ENCODE measurements at places on chromosomes 2 and 18.
A peak's percentile ranks its signal among the peaks of the same experiment; 100 is the strongest.

DNA sequence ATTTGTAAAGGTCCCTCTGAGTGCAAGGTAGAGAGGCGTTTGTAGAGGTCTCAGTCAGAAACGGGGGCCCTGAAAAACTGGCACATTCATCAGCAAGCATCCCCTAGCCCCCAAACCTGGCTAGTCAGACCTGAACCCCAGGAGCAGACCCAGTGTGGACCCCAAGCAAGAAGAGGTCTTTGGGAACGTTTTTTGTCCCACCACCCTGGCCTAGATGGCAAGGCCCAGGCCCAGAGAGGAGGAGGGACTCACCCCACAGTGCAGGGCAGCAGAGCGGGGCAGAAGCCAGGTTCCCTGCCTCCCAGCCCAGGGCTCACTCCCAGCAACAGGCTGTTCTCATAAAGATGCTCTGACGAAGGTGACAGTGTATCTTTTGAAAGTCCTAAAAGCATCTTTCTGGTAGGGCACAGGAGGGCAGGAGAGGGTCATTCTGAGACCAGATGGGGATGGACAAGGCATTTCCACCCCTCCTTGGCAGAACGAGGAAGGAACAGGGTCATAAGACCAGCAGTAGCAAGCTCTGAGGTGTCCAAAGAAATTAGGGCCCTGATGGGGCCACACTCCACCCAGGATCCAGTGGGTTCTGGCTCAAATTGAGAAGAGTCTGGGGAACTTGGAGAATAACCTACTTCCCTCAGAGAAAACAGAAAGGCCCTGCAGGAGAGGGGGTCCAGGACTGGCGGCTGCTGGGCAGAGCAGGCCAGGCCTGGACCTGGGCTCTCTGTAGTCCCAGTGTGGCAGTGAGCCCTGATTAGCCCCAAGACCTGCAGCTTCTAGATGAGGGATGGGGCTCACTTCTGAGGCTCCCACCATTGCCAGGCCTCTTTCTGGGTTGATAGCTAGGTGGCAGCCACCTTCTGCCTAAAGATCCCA lies 18.2 kb downstream of the ADRA2B start:
- DNase-seq: no peak

GRCh38 chr2:205636549-205637319 lies 45.6 kb upstream of the NRP2 start:
- no peak for DNase-seq

- DNase-seq: no peak
Observed at GRCh38 chr2:44351676-44352075, 9.6 kb downstream of the PREPL start.

DNA sequence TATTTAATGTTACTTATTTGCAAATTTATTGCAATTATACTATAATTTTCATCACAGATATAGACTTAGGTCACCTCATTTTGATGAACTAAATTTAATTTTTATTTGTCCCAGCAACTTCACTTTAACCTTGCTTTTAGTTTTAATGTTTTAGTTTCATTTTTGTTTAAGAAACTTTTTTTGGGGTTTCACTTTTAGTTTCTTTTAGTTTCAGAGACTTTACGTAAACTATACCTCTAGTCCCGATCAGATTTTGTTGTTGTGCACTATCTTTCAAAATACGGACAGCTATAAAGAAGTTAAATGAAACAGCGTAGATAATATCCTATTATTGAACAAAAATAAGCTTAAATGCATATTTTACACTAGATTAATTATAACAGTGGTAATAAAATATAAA lies 460.5 kb downstream of the ERBB4 start:
- no peak for DNase-seq

DNA sequence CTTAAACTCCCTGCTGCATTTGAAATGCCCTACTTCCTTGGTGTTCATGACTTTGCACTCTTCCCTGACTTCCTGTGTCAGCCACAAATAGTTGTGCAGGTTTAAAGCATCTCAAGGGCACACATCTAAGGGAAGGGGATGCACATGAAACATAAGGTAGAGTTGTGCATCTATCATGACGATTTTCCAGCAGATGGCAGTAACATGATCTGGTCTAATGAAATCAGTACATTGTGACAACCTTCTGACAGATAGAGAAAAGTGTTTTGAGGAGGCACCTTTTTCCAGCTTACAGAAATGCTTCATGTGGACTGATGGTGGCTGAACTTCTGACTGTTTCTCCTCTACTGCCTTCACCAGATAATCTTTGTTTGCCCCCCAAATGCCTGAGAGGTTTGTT lies 238.9 kb downstream of the XIRP2 start:
- no peak for DNase-seq

- no peak for DNase-seq
Observed at GRCh38 chr2:108935271-108935741, 53.7 kb downstream of the EDAR start.

DNA sequence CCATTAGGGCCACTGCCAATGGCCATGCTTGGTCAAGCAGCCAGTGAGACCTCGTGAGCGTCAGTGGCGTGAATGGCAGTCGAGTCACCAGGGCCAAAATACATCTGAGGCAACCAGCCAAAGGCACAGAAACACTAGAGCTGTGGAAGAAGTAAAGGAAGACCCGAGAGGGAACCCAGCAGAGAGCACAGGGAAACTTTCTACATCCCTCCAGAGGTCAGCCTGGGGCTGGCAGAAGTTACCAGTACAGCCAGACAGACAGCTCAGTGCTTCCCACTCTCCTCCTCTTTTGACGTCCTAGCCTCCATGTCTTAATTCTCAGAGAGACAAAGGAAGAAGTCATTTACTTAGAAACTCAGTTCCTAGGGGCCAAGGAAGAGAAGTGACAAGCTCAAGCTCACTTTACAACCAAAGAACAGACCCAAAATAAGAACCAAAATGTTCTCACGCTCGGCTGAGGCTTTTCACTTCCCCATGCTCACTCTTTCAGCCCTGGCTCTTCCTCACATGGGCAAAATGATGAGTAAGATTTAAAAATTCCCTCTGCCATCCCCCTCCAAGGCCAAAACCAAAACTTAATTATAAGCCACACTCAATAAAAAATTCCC lies 8.7 kb downstream of the CYRIA start:
- peak; percentile 64 for DNase-seq

DNA sequence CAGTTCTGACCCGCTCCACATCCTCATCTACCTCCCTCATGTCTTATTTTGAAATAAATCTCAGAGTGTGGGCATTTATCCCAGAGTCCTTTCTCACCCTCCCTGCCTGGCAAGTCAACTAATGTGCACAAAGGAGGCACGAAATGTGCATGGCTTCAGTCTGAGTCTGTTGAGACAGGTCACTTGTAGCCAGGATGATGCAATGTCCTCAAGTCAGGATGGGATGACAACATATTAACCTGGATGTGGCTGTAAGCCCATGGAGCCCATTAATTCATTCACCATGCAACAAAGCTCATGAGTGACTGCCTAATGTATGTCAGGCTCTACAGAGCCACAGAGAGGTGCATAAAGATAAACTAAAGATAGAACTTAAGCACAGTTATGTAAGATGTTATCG lies 34.5 kb downstream of the KCNG3 start:
- DNase-seq: no peak

DNA sequence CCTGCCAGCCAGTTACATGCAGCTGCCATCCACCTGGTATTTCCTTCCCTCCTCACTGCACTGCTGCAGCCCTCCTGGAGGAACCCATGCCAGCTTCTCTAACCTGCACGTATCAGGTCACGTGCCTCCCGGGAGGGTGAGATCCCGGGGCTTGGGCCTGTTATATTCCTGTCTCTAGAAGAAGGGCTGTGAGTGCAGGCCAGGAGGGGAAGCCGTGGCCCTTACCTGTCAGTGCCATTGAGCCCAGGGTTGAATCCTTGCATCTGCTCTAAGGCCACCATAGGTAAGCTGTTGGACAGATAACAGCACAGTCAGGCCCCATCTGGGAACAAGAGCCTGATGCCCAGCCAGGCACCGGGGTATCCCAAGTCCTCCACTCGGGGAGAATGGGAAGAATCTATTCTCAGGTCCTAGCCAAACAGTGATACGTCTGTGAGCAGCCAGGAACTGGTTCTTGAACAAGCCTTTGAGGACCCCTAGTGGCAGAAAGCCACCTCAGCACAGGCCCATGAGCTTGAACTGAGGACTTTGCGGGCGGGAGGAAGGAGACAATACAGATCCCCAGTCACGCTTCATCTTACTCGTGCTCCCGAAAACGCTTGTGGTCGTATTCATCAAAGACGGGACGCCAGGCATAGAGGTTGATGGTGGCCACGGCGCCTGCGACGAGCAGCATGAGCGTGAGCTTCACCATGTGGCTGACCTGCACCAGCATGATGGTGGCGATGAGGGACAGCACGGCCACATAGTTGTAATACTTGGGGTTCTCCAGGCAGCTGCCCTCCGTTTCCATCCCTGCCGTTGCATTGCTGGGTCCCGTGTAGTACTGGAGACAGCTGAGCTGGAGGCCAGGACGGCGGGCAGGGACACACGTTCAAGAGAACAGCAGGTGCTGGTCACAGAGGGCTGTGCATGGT lies 34.4 kb downstream of the CENPO start:
- peak; percentile 86 for DNase-seq

DNA sequence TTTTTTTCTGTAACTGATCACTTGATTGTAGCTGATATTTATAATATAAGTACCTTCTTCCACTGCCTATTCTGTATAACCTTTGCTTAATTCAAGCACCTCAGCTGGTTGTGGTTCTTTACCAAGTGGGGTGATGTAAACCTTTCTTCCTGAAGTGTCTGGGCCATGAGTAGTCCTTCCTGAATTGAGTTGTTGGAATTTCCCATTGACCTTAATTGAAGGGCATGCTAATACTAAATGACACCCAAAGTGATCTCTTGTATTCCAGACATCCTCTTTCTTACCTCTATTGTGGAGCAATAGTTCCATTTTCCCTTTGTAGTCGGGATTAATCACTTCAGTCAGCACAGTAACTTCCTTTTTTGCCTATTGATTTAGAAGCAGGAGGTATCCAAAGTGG lies 1496.8 kb upstream of the CELF4 start:
- no peak for DNase-seq

GRCh38 chr2:129623783-129624182 lies 355.7 kb upstream of the RAB6C start:
- DNase-seq: no peak

- DNase-seq: no peak
Observed at GRCh38 chr2:175829741-175830140, 172.3 kb downstream of the LNPK start.

DNA sequence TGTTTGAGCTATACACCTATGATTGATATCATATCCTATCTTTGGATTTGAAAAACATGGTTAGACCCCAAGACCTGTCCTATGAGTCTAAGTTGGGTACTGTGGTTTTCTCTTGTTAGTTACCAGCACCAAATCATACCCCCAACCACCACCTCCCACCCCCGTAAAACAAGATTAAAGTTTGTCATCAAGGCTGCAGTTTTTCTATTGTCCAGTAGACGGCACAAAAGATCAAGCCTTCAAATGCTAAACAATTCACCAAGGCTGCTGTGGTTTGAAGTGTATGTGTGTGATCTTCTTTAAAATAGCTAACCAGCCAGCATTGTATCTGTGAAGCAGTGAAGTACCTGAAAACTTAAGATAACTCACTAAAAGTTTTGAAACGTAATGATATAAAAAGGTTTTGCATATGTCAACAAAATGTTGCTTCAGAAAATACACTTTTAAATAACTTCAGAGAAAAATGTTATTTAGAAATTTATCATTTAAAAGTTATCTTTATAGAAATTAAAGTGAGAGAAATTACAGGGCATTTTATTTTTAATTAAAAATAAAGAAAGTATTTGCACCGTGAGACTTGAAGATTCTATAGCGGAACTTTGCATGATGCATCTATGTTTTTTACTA lies 5.8 kb upstream of the MEIS1 start:
- no peak for DNase-seq

GRCh38 chr2:159921752-159922404 lies 123.9 kb upstream of the CD302 start:
- peak; percentile 81 for DNase-seq

DNA sequence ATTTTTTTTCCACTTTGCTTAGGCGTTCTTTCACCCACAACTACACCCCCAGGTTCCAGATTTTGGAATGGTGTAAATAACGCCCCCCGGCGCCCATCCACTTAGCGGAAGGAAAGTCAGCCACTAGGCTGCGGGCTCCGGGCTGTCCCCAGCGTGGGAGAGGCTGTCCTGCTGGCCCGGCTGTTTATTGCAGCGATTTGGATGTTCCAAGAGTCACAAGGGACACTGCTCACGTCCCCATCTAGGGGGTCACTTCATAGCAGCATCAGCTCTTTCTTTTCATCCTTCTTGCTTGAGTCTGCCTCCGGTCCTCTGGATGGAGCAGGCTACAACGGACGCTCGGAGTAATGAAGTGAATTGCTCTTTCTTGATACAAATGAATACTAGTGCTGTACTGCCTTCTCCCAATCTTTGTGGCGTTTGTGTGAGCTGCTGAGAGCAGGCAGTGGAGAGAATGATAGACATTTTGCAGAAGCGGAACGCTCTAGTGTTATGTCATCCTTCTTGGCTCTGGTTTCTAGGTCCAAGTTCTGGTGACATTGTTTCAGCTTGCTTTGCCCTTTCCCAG lies 50.7 kb upstream of the PAIP2B start:
- peak; percentile 38 for DNase-seq

- no peak for DNase-seq
Observed at GRCh38 chr2:152222975-152223637, 47.5 kb upstream of the STAM2 start.

GRCh38 chr2:173961346-173961705 lies 3.8 kb downstream of the SP3 start:
- DNase-seq: no peak

DNA sequence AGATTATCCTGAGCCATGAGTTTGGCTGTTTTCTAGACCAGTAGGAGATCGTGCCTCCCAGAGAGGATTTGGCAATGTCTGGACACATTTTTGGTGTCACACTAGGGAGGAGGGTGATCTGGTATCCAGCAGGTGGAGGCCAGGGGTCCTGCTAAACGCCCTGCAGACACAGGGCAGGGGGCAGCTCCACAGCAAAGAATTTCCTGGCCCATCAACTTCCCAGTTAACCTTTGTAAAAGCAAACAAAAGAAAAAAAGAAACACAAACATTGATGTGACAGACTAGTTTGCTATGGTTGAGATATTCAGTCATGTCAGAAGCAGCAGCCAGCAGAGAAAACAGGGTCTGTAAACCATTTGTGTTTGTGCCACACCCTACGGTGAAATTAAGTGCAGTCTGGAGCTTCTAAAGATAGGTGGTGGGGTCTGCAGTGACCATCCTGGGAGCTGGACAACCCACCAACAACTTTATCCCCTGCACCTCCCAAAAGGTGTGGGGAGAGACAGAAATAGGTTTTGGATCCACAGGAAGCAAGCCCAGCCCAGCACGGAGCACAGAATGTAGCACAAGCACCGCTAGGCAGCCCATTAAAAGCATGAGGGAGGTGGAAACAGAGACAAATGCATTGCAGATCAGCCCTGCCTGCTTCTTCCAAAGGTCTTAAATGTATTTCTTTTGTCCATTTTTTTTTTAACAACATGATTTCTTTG lies 232.5 kb downstream of the MYT1L start:
- DNase-seq: no peak

GRCh38 chr2:17271416-17271815 lies 246.8 kb downstream of the RAD51AP2 start:
- no peak for DNase-seq

All from germinal center (tissue), 1 donor.